GM10248 (cell line): ENCODE measurements at places on chromosomes 11 and 22.
A peak's percentile ranks its signal among the peaks of the same experiment; 100 is the strongest.

GRCh38 chr11:30107899-30108298, 91.1 kb upstream of the KCNA4 start:
- DNase-seq: no peak

GRCh38 chr11:20197881-20198280, 37.6 kb upstream of the DBX1 start:
- DNase-seq: no peak

GRCh38 chr11:102254047-102254446, 63.2 kb upstream of the BIRC3 start:
- DNase-seq: no peak

GRCh38 chr22:40233886-40234285, 56.2 kb downstream of the TNRC6B start:
- no peak for DNase-seq

DNA sequence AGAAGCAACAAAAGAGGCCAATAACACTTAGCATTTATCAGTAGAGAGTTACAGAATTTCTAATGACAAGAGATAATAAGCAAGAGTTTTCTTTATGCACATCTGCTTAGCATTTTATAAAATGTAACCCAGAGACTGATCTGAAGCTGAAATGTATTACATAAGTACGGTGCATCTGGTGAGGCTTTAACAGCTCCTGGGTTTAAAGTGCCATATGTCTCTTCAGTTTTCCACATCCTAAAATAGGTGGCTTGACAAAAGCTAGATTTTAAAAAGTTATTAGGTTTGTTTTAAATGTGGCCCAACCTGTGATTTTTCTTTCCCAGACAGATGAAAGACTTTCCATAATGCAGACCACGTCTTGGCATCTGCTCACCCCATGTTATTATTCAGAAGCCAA, 620.7 kb upstream of the ARHGAP42 start:
- no peak for DNase-seq

DNA sequence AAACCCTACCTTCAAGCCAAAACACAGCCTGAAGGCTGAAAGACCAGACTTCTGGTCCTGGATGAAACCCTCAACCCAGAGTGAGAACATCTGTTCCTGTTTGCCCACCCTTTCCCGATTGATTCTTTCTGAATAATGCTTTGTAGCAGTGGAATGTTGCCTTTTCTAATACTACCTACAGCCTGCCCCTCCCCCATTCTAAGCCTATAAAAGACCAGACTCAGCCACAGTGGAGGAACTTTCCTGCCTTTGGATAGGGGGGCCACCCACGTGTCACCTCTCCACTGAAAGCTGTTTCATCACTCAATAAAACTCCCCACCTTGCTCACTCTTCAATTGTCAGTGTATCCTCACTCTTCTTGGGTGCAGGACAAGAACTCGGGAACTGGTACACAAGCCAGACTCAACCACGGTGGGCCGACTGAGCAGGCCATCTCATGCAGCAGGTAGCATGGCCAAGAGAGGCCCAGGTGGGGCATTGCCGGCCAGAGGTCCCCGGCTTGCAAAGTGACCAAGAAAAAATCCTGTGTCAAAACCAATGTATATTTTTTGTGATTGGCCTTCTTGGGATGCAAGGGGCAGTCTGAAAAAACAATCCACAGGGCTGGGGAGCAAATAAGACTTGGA, 6.6 kb upstream of the APOL6 start:
- no peak for DNase-seq

DNA sequence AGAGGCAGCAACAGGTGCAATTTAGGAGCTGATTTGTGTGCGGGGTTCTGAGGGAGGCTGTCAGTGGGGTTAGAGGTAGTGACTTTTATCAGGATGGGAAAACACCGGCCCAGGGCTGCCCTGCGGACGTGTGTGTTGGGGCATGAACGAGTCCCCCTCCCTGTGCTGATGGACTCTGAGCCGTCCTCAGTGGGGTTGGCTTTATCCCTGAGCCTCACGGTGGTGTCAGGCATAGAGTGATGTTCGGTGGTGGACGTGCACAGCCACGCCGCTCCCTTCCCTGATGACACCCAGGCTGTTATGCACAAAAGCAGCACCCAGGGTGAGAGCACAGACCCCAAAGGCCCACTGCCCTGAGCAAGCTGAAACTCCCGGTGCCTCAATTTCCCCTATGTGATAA, 809.1 kb downstream of the BRD1 start:
- no peak for DNase-seq

DNA sequence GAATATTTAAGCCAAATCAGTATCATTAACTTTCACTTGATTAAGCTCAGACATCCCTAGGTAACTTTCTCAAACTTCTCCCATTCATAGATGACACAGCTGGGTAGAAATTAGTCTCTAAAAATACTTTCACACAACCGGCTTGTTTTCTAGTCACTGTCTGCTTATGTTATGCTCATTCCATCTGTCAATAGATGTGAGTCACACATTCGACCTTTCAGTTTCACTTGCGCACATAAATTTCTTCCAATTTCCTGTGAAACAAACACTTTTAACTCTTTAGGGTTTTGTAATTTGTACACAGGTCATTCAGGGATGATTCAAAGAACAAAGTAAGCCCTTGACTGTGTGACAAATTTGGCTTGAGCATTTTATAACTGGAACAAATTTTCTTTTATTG, 723.0 kb downstream of the KCNA4 start:
- DNase-seq: peak; percentile 5

GRCh38 chr11:64150481-64151239, 15.3 kb downstream of the MACROD1 start:
- DNase-seq: no peak
